ENCODE measurements at places on chromosomes 1 and 21. TPM values are rescaled to one million over a fixed set of nuclear protein-coding genes. Genes with fewer than 3 reads are reported as not detected.

PAPPA2 gene
- 0.51 TPM for total RNA-seq

DMBX1 gene
- 0.30 TPM for total RNA-seq

UBL4B gene
- total RNA-seq, result 0.48 TPM

REN gene
- not detected for total RNA-seq

LMX1A gene
- not detected for total RNA-seq

PPIAL4G gene
- not detected for total RNA-seq

ZNF326 gene
- 34.1 TPM for total RNA-seq

CELA2B gene
- total RNA-seq, result not detected

KIF26B gene
- total RNA-seq, result 6.7 TPM

TRIM17 gene
- 2.4 TPM for total RNA-seq

SLAMF8 gene
- 5.5 TPM for total RNA-seq

HPCA gene
- total RNA-seq, result not detected

SV2A gene
- total RNA-seq, result 0.81 TPM

KLF17 gene
- not detected for total RNA-seq

SPRR2F gene
- not detected for total RNA-seq

SLC45A3 gene
- 1.4 TPM for total RNA-seq

KLHDC7A gene
- total RNA-seq, result 0.08 TPM

KLHDC8A gene
- not detected for total RNA-seq

PLA2G2F gene
- 14.7 TPM for total RNA-seq

TTC24 gene
- total RNA-seq, result not detected

GJA4 gene
- 13.0 TPM for total RNA-seq

RASSF5 gene
- total RNA-seq, result 34.8 TPM

S1PR1 gene
- total RNA-seq, result 20.9 TPM

KAZN gene
- 29.2 TPM for total RNA-seq

NECTIN4 gene
- 187 TPM for total RNA-seq

OLIG2 gene
- not detected for total RNA-seq

CHODL gene
- 1.9 TPM for total RNA-seq

RAB7B gene
- total RNA-seq, result 26.0 TPM

B4GALT3 gene
- 27.8 TPM for total RNA-seq

PTGS2 gene
- 14.7 TPM for total RNA-seq

ACTL8 gene
- not detected for total RNA-seq

MTARC1 gene
- total RNA-seq, result 12.7 TPM

CDCA8 gene
- total RNA-seq, result 2.7 TPM

FLVCR1 gene
- 7.7 TPM for total RNA-seq

SLC66A1 gene
- 14.0 TPM for total RNA-seq

CELA2A gene
- total RNA-seq, result not detected

OR2L13 gene
- total RNA-seq, result not detected
